ENCODE measurements at places on chromosomes 6 and 20.

DNA sequence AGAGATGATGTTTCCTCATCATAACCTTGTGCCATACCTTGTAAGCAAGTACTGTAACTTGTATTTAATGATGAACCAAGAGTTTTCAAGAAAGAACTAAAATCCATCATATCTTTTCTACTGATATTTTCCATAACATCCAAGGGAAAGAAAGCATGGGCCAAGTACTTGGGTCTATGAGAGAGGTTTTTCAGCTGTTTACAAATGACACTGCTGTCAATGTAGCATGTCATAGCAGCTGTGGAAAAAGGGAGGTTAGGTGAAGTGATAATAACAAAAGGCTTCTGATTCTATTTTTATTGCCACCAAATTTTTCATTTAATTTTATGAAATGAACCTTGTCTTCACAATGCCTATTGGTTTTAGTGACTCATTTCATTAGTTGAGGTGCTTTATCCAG, 482.3 kb downstream of the LMBRD1 start:
- DNase-seq = no peak

- peak; percentile 30 for DNase-seq
Measured at GRCh38 chr6:164924674-164925073, 384.7 kb downstream of the C6orf118 start.

DNA sequence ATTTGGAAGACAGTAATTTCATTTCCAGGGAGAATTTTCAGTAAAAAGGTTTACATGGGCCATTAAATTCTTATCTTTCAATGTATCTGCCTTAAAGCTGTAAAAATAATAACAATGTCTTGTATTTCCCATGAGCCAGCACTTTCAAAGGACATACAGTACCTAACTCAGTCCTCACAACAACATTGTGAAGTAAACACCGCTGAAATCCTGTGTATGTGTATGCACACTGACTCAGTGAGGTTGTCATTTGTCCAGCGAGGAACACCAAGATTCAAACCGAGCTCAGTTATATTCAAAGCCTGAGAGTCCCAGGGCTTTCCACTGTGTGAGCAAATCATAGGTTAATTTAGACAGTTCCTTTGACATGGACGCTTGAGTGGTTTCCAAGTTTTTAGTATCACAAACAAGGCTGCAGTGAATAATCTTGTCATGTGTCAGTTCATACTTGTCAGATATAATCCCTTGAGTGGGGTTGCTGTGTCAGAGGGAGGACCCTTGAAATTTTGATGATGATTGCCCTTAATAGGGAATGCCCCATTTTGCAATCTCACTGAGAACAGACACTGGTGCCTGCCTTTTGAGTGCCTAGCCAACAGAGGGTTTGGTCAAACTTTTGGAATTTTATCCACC, 50.0 kb upstream of the SLC22A23 start:
- DNase-seq = no peak

- peak; percentile 77 for DNase-seq
Measured at GRCh38 chr20:37567671-37568588, 40.3 kb upstream of the BLCAP start.

DNA sequence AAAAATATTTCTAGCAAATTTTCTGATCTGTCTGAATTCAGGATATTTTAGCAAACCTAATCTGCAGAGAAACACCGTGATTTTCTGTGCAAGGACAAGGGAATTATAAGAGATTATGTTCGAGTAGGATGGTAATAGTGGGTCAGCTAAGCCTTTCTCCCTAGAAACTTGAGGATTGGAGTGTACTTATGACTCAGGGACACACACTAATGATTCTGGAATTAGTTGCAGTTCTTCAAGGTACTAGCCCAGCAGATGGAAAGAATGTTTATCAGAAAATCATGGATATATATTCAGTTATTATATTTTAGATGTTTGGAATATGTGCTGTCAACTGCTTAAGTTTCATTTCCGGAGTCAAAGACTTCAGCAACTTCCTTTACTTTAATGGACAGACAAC, 177.1 kb upstream of the MAP3K7 start:
- no peak for DNase-seq

DNA sequence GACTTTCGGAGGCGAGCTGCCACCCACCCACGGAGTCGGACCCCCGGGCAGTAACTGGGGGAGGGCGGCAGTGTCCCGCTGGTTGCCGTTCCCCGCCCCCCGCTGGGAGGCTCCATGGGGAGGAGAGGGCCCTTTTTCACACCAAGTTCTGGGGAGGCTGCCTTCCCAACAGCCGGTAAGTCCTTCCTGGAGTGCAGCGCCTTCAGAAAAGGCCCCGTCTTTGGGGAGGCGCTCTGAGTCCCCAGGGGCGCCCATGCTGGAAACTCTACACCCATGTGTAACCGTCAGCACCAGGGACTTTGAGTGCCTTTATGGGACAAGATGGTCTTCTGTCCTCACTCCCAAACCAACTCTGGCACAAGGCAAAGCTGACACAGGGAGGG, 430 bp upstream of the SOX18 start:
- no peak for DNase-seq

DNA sequence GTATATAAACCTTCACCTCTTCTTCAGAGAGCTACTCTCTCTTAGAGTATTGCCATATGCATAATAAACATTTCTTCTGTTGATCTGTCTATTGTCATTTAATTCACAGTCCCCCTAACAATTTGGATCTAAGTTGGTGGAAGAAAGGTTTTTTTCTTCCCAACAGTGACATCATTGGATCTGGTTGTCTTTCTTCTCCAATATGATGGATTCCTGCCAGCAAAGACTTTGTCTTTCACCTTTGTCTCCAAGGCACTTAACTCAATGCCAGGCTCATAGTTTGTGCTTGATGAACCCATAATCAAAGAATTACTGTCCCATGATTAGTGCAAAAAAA, 39.6 kb downstream of the ABHD12 start:
- no peak for DNase-seq

DNA sequence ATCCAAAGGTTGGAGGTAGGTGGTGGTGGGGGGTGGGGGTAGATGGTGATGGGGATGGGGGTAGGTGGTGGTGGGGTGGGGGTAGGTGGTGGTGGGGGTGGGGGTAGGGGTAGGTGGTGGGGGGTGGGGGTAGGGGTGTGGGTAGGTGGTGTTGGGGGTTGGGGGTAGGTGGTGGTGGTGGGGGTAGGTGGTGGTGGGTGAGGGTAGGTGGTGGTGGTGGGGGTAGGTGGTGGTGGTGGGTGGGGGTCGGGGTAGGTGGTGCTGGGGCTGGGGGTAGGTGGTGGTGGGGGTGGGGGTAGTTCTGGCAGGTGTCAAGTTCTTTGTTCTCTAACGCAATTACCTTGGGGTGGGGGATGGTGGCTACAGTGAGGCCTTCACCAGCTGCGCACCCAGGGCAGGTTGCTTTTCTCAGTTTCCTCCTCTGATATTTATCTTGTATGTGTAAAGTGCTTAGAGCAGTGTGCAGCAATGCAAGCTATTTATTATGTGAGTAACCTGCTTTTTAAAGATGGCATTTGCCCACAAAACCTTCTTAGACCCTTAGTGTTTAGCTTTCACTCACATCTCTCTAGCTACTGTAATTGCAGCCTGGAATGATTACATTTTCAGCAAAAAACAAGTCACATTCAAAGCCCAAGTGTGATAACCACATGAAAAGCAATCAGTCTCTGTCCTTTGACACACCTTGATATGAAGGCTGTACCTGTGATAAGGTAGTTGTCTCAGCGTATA, 8.2 kb upstream of the CCDC167 start:
- DNase-seq = no peak

DNA sequence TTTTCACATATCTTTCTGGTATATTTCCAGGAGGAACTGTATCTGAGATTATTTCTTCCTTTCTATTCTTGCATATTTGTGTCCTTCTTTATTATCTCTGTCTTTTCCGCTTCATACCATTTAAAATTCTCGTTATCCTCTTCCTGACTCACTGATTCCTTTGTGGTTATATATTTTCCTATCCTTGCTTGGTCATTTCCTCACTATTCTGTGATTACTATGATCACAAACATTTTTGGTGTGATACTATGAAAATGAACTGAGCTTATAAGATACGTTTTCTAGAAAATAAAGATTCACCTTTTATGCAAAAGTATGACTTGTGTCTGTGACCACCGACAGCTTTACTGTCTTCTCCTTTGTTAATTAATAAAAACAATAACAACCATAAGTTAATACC, 26.5 kb upstream of the MYCT1 start:
- DNase-seq = no peak

- DNase-seq = no peak
Measured at GRCh38 chr6:3316331-3316730, 57.6 kb downstream of the PSMG4 start.

DNA sequence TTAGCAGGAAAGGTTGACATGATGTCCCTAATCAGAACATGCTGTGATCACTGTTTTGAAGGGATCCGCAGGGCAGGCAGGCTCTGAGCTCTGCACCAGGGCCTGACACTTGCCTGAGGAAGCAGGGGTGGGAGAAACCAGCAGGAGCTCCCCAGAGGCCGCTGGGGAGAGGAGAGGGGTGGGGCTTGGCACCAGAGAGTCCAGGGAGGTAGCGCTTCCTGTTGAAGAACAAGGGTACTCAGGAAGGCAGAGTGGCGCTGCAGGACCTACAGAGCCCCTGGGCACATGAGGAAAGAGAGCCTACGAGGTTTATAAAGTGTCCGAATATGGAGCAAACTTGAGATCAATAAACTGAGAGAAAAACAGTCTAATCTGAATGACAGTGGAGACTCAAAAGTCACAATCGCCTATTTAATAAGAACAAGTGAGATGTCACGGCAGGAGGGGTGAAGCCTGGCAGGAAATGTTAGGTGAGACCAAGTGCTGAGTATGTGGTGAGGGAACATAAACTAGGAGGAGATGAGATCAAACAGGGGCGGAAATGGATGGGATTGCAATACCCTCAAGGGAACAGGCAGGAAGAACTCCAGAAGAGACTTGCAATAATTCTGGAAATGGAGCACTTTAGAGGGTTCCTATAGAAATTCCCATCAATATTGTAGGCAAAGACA, 5.8 kb upstream of the TBXT start:
- DNase-seq = peak; percentile 62

DNA sequence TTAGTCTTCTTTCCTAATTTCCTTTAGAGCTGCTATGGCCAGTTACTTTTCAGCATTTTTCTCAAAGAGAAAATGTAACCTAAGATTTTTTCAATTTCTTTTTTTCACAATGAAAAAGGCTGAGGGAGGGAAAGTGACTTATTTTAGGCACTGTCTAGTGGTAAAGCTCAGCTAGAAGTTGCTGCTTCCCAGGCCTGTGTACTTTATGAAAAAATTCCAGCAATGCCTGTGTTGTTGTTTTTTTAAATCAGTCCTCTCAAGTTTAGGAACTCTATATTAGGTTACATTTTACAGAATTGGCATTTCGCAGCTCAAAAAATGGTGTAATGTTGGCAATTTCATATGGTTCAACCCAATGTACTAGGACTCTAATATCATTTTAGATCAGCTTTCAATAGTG, 269.6 kb downstream of the ARID1B start:
- no peak for DNase-seq

GRCh38 chr20:35773154-35773751, 1.4 kb downstream of the PHF20 start:
- no peak for DNase-seq

DNA sequence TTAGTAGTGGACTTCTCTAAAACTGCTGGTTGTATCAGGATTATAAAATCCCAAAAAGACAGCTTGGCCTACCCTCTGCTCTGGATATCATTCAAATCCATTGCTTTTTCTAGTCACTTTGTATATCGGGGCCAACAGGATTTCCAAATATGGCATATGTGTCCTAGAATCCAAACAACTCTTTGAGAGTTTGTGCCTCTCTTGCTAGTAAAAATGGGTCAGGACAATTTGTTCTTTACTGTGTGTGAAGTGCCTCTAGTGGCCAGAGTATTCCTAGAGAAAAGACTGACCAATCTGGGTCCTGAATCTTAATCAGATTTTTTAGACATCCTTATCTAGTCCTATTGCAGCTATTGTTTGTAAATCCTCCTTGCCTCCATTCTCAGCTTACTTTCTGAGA, 33.5 kb upstream of the MANEA start:
- no peak for DNase-seq

GRCh38 chr6:168711049-168711640, 270.2 kb downstream of the SMOC2 start:
- no peak for DNase-seq

DNA sequence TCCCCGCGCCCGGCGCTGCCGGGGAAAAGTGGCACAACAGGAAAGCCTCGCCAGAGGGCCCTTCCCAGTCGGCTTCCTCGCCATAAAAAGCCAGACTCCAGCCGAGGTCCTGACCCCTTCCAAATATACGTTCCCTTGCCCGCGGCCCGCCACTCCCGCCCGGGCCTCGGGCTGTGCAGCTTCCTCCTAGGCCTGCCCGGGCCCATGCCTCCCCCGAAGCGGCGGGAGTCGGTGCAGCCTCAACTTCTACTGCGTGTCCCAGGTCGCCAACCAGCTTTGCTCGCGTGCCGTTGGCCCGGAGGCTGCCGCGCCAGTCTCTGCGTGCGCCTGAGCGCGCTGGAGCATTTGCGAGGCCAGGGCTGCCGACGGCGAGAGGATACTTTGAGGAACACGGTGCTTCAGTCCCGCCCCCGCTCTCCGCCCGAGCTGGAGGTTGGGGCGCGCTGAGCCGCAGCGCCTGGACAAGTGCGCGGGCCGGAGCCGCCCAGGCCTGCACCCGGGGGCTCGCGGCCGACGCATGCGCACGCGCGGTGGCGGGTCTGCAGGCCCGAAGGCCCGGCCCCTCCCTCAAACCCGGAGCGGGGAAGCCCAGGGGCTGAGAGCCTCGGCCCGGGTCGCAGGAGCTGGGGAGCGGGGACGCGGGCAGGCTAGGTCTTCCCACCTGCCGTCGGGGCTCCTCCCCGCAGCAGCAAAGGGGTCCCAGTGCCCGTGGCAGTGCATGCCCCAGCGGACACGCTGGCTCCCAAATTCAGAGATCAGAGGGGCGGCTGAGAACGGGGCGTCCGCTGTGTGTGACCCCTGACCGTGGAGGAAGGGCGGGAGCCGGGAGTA, 10.2 kb downstream of the FOXC1 start:
- no peak for DNase-seq

DNA sequence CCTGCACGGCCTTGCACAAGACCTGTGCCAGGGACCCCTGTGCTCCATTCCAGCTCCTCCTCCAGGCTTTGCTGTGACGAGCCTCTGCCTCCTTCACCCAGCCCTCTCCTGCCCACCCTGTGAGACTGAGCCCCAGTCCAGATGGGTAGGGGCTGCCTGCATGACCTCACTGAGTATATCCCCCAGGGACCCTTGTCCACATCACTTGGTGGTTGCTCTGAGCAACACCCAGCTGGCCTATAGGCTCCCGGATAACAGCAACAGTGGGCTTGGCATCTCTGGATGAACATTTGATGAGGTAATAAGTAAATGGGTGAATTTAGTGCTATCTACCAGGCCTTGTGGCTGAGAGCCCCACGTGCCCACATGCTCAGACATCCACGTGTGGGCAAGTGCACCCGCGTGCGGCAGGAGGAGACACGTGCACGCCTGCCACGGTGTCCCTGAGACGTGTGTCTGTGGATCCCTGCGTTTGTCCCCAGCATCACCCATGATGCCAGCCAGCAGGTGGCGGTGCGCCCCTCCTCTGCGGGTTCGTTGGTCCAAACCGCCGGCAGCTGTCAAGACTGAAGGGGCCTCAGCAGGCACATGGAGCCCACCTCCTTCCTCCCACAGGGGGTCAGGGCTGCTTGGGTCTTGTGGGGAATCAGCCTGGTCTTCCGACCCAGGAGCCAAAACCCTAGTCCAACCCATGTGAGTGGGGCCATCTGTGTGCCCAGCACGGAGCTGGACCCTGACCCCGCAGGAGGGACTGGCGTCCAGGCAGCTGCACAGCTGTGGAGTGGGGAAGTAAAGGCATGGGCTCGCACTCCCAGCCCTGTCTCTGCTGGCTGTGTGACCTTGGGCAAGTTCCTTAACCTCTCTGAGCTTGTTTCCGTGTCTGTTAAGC, 45.9 kb downstream of the FGD2 start:
- peak; percentile 53 for DNase-seq

Data from NCI-H1092 (cell line).